ENCODE measurements at places on chromosomes 4 and X.

DNA sequence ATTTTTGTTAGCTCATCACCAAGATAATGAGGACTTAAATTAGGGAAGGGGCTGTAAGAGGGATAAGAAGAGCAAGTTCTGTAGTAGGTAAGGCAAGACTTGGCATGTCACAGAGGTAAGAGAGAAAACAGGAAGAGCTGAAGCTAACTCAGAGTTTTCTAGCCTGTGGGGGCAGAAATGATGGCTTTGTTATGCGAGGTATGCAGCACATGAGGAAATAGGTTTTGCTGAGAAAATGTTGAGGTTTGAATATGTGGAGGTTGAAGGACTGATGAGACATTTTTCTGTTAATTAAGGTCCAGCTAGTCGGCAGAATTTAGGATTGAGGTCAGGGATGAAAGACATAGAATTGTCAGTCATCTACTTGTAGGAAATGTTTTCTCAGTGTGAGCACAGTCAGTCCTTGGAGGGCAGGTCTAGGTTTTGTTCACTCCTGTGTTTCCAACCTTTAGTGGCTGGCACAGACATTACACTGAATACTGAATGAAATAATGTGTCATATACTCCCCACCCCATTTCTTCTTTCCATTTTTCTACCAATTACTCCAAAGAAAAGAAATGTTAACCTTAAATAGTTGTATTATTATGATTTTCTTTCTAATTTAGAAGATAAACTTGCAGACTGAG, 154.0 kb upstream of the AADAT start:
- no peak for DNase-seq

GRCh38 chr4:151653548-151653918, 107.3 kb downstream of the GATB start:
- no peak for DNase-seq

DNA sequence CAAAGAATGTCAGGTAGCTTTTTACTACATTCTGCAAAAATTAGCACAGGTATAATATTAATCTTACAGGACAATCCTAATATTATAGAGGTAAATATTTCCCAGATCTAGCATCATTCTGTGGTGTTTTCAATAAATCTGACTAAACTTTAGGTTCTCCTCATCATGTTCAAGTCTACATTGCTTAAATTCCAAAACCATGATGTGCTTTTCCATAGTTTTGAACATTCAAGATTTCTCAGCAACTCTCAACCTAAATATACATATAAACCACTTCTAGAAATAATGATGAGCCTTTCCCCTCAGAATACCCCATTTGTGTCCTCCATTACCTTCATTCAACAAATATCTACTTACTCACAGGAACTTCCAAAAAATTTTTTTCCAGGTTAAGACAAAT, 23.1 kb downstream of the EIF4E start:
- DNase-seq = no peak

- DNase-seq = no peak
These were observed 166.0 kb downstream of the FBXW7 start for GRCh38 chr4:152369902-152370295.

GRCh38 chr4:186058253-186058979, 10.5 kb upstream of the TLR3 start:
- no peak for DNase-seq

- DNase-seq = peak; percentile 58
These were observed 21.1 kb downstream of the ACOX3 start for GRCh38 chr4:8419222-8420041.

DNA sequence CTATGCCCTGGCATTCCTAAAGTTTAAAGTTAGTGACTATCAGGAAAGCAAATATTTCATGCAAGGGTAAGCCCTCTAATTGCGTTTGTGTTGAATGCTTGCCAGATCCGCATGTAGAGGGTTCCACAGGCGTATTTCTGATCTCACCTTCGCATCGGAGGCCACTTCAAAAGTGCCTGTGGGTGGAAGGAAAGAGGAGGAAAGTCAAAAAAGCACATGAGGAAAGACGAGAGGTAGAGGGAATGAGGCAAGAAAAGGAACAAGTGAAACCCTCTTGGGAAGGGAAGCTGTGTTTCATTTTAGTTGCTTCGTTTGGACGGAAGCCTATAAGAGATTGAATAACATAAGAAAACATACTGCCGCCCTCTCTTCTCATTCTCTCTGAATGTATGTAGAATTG, 628.8 kb downstream of the SPRY1 start:
- no peak for DNase-seq

Measured in activated T-cell treated with anti-CD3 and anti-CD28 coated beads, Interleukin-2, amount 50 U/mL, for 24 hours (primary cell).